ENCODE measurements at places on chromosomes 3 and 15.

DNA sequence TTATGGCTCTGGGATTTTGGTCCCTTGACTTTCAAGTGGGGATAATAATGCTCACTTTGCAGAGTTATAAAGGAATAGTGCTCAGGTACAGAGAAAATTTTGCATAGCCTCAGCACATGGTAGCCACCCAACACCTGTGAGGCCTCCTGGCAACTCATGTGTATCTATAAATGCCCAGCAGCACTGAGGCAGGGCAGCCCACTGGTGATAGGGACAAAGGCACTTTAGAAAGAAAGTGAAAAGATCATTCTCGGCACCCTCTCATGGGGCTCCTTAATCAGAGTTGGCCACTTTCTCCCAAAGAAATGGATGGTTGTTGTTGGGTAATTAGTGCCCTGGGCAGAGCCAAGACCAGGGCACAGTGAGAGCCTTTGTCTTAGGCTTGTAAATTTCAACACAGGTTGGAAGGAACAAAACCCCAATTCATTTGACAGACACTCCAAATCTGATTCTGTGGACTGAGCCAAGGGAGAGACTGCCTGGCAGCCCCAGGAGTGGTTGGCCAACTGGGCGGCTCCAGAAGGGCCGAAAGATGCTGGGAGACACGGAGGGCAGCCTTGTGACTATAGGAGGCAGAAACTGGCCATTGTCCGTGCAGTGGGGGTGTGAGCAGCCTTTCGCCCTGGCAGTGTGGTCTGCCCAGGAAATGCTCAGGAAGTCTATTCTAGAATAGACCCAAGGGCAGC, 213.2 kb upstream of the RGMA start:
- DNase-seq = no peak

DNA sequence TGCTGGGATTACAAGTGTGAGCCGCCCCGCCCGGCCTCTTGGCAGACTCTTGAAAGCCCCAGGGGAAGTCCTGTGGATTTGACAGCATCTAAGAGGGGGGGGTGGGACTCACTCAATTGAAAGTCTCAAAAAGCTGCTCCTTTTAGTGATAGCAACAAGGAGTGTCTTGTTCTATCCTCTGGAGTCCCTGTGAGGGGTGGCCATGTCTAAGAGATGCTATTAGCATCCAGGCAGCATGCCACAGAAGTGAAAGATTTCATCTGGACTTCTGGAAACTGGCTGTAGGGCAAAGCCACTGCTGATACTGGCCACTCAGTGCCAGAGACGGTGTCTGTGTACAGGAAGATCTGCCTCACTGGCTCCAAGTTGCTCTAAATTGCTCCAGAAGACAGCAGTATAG, 74.0 kb downstream of the DHX36 start:
- no peak for DNase-seq

DNA sequence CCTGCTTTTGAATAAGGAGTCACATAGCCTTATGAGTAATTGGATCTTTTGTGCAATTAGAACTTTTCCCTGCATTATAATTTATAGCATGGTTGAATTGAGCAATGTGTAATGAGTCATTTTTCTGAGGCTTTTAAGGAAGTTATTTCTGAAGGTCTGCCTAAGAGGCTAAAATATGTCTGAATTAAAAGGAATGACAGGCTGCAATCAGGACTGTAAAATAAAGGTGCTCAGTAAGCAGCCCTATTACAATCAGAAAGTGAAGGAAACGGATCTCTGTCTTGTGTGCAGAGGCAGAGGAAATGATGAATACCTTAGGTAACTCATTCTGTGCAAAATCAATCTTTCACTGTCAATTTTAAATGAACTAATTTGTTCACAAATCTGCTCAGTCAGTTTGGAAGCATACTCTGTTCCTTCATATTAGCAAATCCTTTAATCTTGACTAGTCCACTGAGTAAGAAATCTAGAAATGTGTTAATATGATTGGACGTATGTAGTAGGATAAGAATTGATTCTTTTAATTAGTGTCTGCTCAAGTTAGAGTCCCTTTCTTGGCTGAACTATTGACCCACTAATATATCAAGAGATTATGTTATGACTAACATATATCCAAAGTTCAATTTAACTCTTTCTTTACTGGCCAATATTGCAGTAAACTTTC, 290.1 kb downstream of the ZIC1 start:
- no peak for DNase-seq

DNA sequence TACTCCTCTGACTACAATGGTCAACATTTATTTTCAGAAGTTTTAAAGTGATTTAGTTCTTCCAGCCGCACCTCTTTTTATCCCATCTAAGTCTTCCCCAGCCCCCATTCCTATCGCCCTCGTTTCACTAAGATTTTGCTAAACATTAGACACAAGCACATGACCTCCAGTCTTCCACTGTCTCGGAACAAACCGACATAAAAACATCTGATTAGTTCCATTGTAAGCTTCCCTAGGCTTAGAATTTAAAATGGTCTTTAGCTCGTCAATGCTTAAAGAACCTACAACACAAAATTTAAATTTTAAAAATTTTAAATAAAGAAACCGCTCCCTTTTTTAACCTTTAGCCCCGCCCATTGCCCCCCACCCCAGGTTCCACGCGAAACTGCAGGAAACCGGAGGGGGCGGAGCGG, 284 bp upstream of the TSC22D2 start:
- no peak for DNase-seq

GRCh38 chr15:73161546-73161945, 109.3 kb downstream of the NEO1 start:
- no peak for DNase-seq

GRCh38 chr15:70103880-70104626, 6.3 kb upstream of the TLE3 start:
- no peak for DNase-seq

- peak; percentile 60 for DNase-seq
These were observed 33.0 kb upstream of the TEX264 start for GRCh38 chr3:51637941-51638471.

DNA sequence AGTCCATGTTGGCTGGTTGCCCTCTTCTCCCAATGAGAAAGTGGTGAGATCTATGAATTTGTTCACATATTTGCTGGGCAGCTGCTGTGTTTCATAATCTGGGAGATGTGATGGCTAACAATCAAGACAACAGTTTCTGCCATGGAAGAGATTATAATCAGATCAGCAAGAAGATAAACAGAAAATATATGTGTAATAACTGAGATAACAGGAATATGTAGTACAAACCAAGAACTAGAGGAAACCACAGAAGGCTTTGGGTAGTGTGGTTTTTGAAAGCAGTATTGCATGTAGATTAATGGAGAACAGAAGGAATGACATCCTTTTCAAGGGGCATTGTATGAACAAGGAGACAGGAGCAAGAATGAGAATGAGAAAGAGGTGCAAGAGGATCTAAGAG, 12.2 kb upstream of the CSTA start:
- no peak for DNase-seq

GRCh38 chr15:40053831-40054604, 15.0 kb upstream of the SRP14 start:
- no peak for DNase-seq

- no peak for DNase-seq
These were observed 84.1 kb downstream of the ST6GAL1 start for GRCh38 chr3:187014417-187014864.

GRCh38 chr3:161568671-161569070, 72.1 kb downstream of the OTOL1 start:
- no peak for DNase-seq

DNA sequence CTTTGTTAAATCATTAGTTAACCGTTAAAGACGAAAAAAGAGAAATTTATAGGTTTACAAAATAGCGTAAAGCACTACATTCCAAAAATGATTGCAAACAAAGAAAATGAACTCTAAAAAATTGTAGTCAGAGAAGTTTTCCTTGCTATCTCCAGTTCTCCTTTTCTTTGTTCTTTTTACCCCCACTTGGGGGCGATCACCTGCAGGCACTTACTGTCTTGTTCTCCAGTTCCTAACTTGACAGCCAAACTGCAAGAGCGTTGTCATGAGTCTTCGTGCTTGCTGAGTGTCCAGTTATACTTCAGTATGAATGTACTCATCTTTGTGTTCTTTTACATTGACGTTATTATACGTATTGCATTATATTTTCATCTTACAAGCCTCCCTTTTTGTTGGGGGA, 54.5 kb downstream of the CHD2 start:
- DNase-seq = no peak

DNA sequence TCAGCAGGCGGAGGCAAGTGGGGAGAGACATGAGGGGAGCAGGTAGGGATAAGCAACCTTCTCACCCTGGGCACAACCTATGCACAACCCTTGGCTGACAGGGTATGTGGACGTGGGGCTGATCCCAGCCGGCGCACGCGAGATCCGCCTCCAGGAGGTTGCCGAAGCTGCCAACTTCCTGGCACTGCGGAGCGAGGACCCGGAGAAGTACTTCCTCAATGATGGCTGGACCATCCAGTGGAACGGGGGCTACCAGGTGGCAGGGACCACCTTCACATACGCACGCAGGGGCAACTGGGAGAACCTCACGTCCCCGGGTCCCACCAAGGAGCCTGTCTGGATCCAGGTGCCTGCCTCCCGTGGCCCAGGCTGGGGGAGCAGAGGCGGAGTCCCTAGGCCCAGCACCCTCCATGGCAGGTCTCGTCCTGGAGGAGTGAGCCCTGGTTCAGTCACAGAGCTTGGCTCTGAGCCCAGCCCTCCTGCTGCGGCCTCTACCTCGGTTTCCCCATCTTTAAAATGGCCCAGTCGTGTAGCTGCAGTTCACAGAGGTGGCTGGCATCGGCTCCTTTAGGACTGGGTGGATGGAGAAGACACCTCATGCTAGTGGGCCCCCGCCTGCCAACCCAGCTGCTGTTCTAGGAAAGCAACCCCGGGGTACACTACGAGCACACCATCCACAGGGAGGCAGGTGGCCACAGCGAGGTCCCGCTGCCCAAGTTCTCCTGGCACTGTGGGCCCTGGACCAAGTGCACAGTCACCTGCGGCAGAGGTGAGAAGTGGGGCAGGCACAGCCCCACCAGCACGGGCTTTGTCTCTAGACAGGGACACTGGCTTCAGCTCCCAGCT, 96.0 kb downstream of the TBC1D2B start:
- no peak for DNase-seq

DNA sequence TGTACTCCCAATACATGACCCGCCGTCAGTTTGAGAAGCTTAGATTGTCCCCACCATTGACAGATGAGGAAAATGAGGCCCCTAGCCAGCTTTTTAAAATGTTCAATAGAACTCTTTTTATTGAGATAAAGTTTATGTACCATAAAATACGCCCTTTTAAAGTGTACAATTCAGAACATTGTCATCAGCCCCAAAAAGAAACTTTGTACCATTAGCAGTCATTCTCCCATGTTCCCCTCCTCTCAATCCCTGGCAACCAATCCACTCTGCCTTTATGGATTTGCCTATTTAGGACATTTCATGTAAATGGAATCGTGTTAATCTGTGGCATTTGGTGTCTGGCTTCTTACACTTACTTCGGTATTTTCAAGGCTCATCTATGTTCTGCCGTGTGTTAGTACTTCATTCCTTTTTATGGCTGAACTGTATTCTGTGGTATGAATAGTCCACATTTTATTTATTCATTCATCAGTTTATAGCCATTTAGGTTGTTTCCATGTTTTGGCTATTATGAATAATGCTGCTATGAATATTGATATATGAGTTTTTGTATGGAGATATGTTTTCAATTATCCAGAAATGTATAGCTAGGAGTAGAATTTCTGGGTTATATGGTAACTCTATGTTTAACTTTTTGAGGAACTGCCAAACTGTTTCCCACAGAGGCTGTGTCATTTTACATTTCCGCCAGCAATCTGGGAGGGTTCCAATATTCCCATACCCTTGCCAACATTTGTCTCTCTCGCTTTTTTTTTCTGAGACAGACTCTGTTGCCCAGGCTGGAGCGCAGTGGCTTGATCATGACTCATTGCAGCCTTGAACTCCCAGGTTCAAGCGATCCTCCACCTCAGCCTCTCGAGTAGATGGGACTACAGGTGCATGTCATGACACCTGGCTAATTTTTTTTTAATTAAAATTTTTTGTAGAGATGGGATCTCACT, 15.3 kb upstream of the PTPN23 start:
- no peak for DNase-seq

DNA sequence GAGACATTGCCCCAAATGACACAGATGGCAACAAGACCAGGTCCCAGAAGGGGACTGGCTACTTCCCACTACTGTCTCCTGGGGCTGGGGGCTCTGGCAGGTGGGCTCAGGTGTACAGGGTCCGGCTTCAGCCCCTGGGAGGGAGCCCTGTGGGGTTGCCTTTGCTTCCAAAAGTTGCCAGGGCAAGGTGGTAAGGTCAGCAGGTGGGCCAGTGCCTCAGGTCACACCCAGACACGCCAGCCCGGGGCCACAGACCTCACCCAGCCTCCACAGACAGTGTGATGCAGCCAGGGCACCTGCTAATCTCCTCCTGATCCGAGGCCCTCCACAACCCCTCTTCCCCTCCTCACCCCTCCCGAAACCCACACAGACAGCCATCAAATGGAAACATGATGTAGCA, 7.5 kb downstream of the OXTR start:
- no peak for DNase-seq

- DNase-seq = no peak
These were observed 840.0 kb downstream of the ROBO1 start for GRCh38 chr3:78927759-78928158.

DNA sequence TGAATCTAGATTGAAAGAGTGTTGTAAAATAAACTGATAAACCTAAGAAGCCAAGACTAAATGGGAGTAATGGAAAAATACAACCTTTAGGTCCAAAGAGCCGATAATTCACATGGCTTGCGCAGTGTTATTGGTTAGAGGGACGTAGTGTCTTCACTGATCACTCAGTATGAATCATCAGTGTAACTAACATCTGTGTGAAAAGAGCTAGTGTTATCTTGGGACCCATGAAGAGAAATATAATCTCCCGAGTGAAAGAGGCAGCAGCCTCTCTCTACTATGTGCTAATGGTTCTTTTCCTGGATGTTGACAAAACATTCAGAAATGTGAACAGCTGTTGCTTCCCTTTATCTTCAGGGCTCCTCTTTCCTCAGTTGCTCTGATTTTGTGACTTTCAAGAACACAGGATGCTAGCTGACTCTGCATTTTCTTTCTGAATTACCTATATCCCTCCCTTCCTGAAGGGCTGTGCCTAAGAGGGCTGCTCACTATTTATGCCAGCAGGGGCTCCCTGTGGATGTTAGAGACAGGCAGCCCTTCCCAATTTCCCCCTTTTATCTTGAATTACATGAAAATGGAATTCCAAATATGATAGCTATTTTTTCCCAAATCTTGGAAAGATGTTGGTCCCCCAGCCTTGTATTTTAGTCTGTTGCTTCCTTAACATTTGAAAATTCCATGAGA, 128.8 kb downstream of the GRM7 start:
- no peak for DNase-seq
